Sigmoid colon (tissue), 7 donors: ENCODE measurements at places on chromosomes 12 and 14.

GRCh38 chr14:94383777-94384176 is 4.6 kb downstream of the SERPINA1 start:
- DNase-seq, result peak; percentile 20

GRCh38 chr12:16610743-16611142 is 4.8 kb upstream of the LMO3 start:
- DNase-seq, result no peak

GRCh38 chr14:51818748-51819380 is 41.5 kb upstream of the GNG2 start:
- no peak for DNase-seq

DNA sequence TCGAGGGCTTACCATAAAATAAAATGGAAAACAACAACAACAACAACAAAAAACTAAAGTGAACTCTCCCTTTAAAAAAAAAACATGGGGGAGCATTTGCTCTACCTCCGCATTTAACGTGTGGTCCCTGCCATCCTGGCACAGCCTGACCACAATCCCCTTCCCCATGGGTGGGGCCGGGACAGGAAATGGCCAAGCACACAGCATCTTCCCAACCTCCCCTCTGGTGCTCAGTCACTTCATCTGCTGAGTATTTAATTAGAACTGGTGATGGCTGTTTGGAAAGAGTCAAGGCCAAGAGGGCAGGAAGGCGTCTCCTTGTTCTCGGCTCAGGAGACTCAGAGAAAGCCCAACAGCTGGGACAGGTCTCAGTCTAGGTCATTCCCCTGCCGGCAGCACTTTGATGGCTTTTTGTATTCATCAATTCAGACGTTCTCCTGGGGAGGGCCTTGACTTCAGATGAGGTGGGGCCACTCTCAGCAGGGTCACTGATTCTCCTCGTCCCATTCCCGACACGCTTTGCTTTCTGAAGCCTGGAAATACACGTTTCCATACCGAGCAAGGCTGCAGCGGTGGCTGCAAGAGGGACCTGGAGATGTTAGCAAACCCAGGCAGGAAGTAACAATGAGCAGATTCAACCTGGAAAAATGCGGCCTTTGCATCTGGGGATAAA is 44.4 kb downstream of the ANO2 start:
- no peak for DNase-seq

- no peak for DNase-seq
Observed at GRCh38 chr12:3947781-3948180, 74.6 kb upstream of the PARP11 start.

- no peak for DNase-seq
Observed at GRCh38 chr14:89000007-89000942, 175.8 kb downstream of the TTC8 start.

DNA sequence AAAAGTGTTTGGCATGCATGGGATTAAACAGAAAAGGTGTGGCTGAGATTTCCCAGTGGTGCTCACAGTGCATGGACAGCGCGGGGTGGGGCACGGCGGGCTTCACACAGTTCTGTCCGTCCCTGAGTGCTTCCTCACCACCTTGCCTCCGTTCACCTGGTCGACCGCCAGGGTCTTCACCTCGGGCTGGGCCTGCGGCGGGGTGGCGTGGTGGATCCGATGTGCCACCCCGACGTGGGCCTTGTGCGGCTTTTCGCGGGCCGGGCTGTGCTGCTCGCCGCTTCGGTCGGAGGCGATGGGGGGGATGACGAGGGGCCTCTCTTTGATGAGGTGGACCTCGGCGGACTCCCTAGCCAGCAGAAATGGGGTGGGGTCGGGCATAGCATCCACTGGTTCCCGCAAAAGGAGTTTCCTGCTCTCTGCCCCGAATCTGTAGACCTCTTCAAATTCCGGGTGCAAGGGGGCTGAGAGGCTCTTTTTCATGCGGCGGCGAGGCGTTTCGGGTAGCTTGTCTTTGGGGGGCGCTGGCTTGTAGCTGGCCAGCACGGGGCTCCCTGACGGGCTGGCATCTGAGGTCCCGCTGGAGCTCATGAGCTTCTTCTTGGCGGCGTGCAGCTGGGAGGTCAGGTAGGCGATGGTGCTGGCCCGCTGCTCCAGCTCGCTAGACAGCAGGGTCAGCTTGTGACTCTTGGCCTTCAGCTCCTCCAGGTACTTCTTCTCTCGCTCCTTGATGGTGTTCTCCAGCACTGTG is 35.5 kb downstream of the CCDC92 start:
- no peak for DNase-seq

DNA sequence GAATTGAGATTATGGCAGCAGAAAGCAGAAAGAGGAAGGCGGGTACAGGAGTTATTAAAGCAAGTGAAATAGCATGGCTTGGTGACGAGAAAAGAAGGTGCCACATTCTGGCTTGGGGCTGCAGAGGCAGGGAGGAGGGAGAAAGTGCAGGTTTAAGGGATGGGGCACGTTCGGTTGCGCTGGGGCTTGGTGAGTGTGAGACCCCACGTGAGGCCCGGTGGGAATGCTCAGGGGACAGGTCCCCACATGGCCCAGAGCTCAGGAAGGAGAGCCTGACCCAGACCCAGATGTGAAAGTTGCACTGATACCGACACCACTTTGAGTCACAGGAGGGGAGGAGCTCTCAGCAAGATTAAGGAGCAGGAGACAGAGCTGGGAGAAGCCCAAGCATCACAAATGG is 187.1 kb downstream of the PIWIL1 start:
- DNase-seq, result no peak

DNA sequence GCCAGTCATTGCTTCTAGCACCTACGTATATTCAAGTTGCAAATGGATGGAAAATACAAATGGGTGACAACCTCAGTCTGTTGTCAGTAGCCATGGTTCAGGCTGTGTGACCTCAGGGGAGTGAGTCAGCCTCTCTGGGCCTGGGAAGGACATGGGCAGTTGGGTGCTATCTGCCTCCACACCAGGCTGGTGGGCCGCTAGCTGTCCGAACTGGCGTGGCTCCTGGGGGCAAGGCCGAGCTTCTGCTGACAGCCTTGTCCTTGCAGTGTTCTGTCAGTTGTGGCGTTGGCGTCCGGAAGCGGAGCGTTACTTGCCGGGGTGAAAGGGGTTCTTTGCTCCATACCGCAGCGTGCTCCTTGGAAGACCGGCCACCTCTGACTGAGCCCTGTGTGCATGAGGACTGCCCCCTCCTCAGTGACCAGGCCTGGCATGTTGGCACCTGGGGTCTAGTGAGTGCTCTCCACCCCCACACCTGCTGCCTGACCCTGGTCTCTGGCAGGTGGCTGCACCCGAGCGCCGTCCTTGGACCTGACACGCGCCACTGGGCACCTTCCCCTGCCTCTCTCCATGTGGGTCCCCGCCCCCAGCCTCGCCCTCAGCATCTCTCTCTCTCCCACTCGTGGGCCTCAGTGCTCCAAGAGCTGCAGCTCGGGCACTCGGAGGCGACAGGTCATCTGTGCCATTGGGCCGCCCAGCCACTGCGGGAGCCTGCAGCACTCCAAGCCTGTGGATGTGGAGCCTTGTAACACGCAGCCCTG is 17.1 kb downstream of the PAPLN start:
- DNase-seq, result no peak

GRCh38 chr14:35140718-35141581 is 18.6 kb downstream of the PRORP start:
- no peak for DNase-seq

GRCh38 chr12:110251381-110251780 is 29.7 kb upstream of the ATP2A2 start:
- DNase-seq, result no peak

DNA sequence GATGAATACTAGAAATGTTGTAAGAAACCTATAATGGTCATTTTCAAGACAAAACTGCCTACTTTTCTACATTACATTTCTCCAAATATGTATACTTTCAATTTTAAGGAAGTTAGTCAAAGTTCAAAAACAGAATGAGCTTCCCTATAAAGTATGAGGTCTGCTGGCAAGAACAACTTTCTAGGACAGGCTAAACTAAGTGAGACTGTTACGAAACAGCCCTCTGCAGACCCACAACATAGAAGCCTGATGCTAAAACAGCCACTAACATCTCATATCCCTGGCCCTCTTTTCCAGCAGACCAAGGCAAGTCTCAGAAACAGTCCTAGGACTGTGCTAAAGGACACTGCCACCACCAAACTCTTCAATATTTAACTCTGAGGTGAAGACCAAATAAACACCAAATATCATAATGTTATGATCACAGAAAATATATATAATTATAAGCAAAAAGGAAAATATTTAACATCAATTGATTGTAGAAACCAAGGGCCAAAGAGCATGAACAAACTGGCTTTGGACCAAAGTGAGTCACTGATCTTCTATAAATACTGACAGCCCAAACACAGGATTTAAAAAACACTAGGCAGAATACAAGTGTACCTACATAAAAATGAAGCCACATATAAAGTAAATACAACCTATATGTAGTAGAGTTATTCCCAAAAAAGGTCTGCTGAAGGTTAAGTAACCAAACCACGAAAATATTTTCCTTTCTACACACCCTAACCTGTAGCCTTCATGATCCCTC is 27.7 kb downstream of the PPP4R3A start:
- no peak for DNase-seq

DNA sequence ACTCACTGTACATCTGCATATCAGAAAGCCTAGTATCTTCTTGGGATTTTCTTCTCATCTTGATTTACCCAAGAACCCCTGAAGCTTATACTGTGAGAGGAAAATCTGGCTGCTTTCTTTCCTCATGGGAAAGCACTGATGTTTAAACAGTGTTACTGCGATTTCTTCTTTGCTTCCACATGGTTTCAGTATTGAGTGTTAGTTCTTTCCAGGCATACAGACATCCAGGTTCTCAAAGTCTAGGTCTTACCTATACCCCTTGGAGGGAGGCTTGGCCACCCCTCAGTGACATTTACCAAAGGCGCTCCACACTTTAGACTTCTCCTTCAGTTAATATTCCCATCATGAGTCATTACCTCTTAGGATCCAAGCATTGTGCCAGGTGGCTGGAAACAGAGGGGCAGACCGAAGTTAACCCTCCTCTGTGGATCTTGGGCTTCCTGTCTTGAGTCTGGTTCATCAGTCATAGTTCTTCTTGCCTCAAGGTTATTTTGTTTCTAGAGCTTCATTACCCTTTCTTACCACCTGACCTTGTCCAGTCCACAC is 79.1 kb downstream of the TMEM117 start:
- no peak for DNase-seq

DNA sequence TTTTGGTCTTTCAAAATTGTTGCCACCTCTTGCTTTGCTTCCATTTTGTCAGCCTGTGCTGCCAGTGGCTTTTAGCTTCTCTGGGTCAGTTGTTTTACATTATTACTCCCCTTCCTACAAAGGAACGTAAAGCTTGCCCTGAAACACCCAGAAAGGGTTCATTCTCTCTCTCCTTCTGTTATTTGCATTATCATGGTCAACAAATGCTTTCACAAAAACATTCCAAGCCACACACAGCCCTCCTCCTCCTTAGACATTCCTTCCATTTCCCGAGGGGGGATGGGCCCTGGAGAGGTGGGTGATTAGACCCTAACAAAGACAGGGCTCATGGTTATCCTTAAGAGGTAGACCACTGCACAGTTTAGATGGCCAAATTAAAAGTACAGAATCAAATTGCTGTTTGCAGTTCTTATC is 60.4 kb upstream of the SINHCAF start:
- DNase-seq, result no peak

GRCh38 chr12:22409377-22410164 is 75.1 kb upstream of the ST8SIA1 start:
- no peak for DNase-seq

DNA sequence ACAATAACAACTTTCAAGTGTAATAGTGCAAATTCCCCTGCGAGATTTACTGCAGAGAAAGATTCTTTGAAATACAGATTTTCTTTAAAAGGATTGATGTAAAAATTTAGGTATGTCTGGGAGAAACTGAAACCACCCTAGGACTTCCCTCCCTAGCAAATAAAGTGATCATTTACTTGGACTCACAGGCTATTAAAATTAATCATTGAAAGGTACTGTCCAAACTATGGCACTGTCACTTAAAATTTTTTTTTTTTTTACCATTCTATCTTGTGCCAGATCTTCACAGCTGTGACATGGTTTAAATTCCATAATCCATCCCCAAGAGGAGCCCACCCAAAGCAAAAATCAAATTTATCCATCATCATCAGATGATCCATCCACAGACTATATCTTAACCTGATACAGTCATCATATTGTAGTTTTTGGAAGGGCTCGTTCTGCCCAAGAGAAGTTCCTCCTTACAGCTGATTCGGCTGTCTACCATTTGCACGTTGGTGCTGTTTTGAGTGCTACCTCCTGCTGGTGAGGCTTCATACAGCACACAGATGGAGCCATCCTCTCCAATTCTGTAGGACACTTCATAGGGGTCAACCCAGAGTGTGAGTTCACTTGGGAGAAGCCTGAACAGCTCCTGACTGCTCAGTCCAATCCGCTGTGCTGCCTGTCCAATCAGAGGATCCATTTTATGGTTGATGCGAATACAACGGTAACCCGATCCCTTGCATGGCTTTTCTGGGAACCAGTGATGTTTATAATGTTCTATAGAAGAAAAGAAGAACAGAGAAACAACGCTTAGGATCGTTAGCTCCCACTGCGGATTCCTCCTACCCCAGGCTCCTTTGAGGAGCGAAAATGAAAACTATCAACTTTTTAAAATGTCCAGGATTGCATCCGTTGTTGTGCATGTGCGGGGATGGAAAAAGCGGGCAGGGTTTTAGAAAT is 1.7 kb downstream of the BTG1 start:
- DNase-seq, result peak; percentile 89

GRCh38 chr12:52249511-52250047 is 16.5 kb downstream of the KRT7 start:
- DNase-seq, result peak; percentile 32

DNA sequence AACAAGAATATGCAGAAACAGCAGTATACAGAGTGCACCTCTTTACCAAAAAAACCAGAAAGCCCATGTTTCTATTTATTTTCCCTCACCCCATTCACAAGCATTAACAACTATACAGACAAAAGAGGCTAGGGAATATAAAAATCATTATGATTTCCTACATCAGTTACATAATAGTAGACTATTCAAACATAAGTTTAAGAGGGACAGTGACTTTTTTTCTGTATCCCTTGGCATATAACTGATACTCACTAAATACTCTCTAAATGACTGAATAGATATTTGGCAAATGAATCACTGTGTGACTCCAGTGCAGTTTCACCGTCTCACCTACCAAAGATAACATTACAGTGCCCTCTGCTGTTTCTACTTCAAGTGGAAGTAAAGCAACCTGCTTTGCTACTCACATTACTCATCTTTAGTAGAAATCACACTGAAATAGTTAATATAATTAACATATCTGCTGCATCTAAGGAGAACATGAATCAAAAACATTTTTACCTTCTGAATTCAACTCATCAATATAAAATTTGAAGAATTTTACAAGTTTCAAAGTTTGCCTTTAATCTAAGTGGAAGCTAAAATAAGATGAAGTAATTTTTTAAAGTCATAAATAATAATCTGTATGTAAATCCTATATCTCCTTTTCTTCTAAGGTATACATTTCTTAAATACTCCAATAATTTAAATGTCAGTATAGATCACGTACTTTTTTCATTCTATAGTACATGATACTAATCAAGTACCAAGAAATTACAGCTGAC is 103.8 kb downstream of the OSBPL8 start:
- DNase-seq, result no peak
